Chondrocyte (in vitro differentiated cells): ENCODE measurements at places on chromosomes 5 and 9. TPM values are rescaled to one million over a fixed set of nuclear protein-coding genes. Genes with fewer than 3 reads are reported as not detected.

IL33 gene
- not detected in 3 replicates for total RNA-seq

LHX3 gene
- not detected in 3 replicates for total RNA-seq

BICD2 gene
- total RNA-seq = 41.4 to 46.4 TPM (median 41.9 TPM) in 3 replicates

CCDC152 gene
- not detected in 3 replicates for total RNA-seq

HEMGN gene
- total RNA-seq = not detected in 3 replicates

ZFP62 gene
- total RNA-seq = 13.3 to 19.2 TPM (median 13.9 TPM) in 3 replicates

CREBRF gene
- 13.2 to 14.9 TPM (median 14.7 TPM) in 3 replicates for total RNA-seq

SLC6A7 gene
- 0.15 TPM in 1 of 3 replicates, not detected in the others for total RNA-seq

SPINK4 gene
- not detected in 3 replicates for total RNA-seq

SMIM32 gene
- not detected in 3 replicates for total RNA-seq

QRFP gene
- not detected in 3 replicates for total RNA-seq

SGCD gene
- total RNA-seq = 8.1 to 27.7 TPM (median 8.4 TPM) in 3 replicates

JMY gene
- total RNA-seq = 16.9 to 17.2 TPM (median 17.1 TPM) in 3 replicates

PCDHB6 gene
- total RNA-seq = 1.2 to 3.1 TPM (median 1.2 TPM) in 3 replicates

ADRB2 gene
- 0.40 to 1.2 TPM (median 0.54 TPM) in 3 replicates for total RNA-seq

KIF4B gene
- total RNA-seq = 0.07 TPM in 1 of 3 replicates, not detected in the others

LCN10 gene
- not detected in 3 replicates for total RNA-seq

GFPT2 gene
- 16.8 to 46.1 TPM (median 18.8 TPM) in 3 replicates for total RNA-seq

IFNA13 gene
- not detected in 3 replicates for total RNA-seq

FOXD4L5 gene
- total RNA-seq = 0.10 to 0.51 TPM (median 0.18 TPM) in 3 replicates

EQTN gene
- not detected in 3 replicates for total RNA-seq

FEM1C gene
- 14.8 to 15.4 TPM (median 14.8 TPM) in 3 replicates for total RNA-seq

SNX24 gene
- total RNA-seq = 10.2 to 14.3 TPM (median 10.6 TPM) in 3 replicates

MYOZ3 gene
- 1.9 to 3.3 TPM (median 2.0 TPM) in 3 replicates for total RNA-seq

ANKHD1 gene
- 61.4 to 79.8 TPM (median 67.7 TPM) in 3 replicates for total RNA-seq

SPRY4 gene
- 5.3 to 9.6 TPM (median 8.3 TPM) in 3 replicates for total RNA-seq

CCDC192 gene
- total RNA-seq = not detected in 3 replicates

ADRA1B gene
- total RNA-seq = 0.72 to 2.9 TPM (median 1.1 TPM) in 3 replicates

HAVCR2 gene
- 0.28 to 0.35 TPM in 2 of 3 replicates, not detected in the other for total RNA-seq

IL17B gene
- total RNA-seq = 1.1 to 4.6 TPM (median 3.4 TPM) in 3 replicates

RNF130 gene
- 43.4 to 49.6 TPM (median 44.9 TPM) in 3 replicates for total RNA-seq

INSYN2B gene
- total RNA-seq = 0.12 to 0.22 TPM (median 0.21 TPM) in 3 replicates

ZNF608 gene
- 20.7 to 36.3 TPM (median 23.8 TPM) in 3 replicates for total RNA-seq

SPINK13 gene
- not detected in 3 replicates for total RNA-seq

CDH6 gene
- 50.7 to 104 TPM (median 55.5 TPM) in 3 replicates for total RNA-seq

IL3 gene
- total RNA-seq = not detected in 3 replicates

SPATA31C1 gene
- not detected in 3 replicates for total RNA-seq

PCDHB5 gene
- 6.6 to 11.4 TPM (median 10.2 TPM) in 3 replicates for total RNA-seq

PCDHGA5 gene
- 0.15 to 0.48 TPM (median 0.27 TPM) in 3 replicates for total RNA-seq

C5orf34 gene
- total RNA-seq = 1.8 to 2.4 TPM (median 1.9 TPM) in 3 replicates

SMIM33 gene
- not detected in 3 replicates for total RNA-seq

HSPB3 gene
- 0.37 to 4.8 TPM (median 0.46 TPM) in 3 replicates for total RNA-seq

PCSK5 gene
- total RNA-seq = 8.3 to 75.9 TPM (median 8.9 TPM) in 3 replicates

IFNB1 gene
- not detected in 3 replicates for total RNA-seq

FOXD4L6 gene
- not detected in 3 replicates for total RNA-seq

WWC1 gene
- total RNA-seq = 2.1 to 4.9 TPM (median 2.1 TPM) in 3 replicates
